ENCODE measurements at places on chromosomes 11 and 22. TPM values are rescaled to one million over a fixed set of nuclear protein-coding genes. Genes with fewer than 3 reads are reported as not detected.

DNA sequence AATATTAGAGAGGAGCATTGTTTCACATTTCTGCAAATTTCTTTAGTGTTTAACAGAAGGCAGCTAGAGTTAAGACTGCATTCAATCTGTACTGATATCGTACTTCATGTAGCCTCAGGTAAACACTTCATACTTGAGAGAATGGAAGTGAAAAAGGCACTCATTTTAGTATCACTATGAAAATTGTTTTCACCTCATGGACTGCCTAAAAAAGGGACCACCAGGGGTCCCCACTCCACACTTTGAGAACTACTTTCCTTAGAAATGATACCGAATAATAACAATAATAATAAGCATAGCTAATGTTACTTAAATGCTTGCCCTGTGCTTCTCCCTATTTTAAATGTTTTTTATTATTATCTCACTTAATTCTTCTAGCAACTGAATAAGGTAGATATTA lies 95.1 kb downstream of the BLID start:
- DNase-seq: no peak

GRCh38 chr11:37843603-37844002 lies 1245.6 kb upstream of the RAG2 start:
- DNase-seq: no peak

DNA sequence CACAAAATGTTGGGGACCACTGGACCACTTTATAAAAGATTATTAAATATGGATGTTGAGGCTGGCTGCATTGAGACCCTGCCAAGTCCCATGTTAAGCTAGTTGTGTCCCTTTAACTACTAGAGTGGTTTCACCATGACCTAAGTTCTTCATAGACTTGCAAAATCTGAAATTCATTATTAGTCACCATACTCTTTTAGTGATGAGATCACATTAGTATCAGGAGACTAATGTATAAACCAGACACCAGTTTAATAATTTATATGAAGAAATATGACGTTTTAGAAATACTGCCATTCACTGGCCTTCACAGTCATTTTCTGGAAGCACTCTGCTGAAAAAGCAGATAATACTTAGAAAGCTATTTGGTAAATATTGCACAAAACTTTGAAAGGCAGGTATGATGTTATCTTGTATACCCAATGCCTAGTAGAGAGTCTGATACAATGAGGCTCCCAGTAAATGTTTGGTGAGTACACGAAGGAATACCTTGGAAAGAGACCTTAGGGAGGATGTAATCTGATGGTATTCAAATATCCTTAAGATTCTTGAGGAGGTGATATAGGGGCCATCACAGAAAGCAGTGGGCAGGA lies 728.2 kb upstream of the ANO5 start:
- no peak for DNase-seq

The OR1S2 gene
- total RNA-seq: not detected

The OR52E6 gene
- total RNA-seq: not detected

All from M059J (cell line).